CD4-positive, alpha-beta T cell treated with Interleukin-15 for 1 hour (primary cell): ENCODE measurements at places on chromosomes 11 and 22.

- DNase-seq, result no peak
These were observed 318.7 kb downstream of the BUD13 start for GRCh38 chr11:116454020-116454645.

- DNase-seq, result peak; percentile 100
These were observed at the start of the genes ATM and NPAT for GRCh38 chr11:108222574-108223347. ATM (plus strand) TSS chr11:108223067; CDS start chr11:108227625, 4,558 bp downstream. NPAT (minus strand) TSS chr11:108222638; CDS start chr11:108222536, 102 bp downstream.

GRCh38 chr22:26828311-26828710 lies 170.9 kb downstream of the MIAT start:
- DNase-seq, result no peak

- no peak for DNase-seq
These were observed 144.6 kb upstream of the RASSF10 start for GRCh38 chr11:12864316-12865156.

GRCh38 chr11:93484716-93485115 lies 58.5 kb downstream of the SMCO4 start:
- no peak for DNase-seq

DNA sequence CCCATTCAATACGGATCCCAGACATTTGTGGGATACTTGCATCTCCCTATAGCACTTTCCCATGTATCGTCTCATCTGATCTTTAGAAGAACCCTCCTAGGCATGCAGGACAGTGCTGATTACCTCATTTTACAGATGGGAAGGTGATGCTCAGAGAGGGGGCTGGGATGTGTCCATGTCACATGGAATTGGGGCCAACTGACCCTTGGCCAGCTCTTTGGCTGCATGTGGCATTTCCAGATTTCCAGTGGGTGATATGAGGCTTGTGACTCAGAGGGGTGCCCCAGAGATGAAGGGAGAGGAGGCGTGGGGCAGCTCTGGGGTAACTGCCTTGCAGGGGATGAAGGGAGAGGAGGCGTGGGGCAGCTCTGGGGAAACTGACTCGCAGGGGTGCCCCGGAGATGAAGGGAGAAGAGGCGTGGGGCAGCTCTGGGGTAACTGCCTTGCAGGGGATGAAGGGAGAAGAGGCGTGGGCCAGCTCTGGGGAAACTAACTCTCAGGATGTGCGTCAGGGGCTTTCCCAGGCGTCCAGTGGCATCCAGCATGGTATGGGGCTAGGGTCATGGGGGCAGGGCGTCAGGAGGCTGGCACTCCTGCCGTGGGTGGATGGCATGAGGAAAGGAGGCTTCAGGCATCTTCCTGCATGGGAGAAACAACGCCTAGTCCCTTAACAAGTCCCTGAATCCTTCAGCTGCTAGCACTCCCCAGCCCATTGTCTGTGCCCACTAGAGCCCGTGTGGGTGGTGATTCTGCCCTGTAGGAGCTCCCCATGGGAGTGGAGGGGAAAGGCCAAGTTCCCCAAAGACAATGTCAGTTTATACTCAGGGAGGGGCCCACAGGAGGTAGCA lies 11.9 kb upstream of the CERK start:
- no peak for DNase-seq

DNA sequence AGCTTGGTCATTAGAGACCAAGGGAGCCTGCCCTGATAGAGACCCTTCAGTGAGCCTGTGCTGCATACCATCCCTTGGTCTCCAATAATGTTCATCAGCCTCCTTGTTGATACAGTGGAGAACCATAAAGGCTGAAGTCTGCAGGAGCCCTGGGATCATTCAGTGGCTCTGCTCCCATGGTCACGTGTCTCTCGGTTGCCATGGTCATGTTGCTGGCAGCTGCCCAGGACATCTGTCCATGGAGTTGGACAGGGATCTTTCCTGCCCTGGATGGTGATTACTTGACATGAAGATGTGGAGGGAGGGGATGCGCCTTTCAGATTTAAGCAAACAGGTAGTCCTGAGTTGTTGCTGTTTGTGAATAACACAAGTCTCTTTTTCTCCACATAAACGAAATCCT lies 38.2 kb downstream of the CYB5R2 start:
- DNase-seq, result no peak

GRCh38 chr11:70595016-70595415 lies 196.7 kb downstream of the CTTN start:
- no peak for DNase-seq

GRCh38 chr11:35943309-35943708 lies 553 bp upstream of the LDLRAD3 start:
- no peak for DNase-seq

DNA sequence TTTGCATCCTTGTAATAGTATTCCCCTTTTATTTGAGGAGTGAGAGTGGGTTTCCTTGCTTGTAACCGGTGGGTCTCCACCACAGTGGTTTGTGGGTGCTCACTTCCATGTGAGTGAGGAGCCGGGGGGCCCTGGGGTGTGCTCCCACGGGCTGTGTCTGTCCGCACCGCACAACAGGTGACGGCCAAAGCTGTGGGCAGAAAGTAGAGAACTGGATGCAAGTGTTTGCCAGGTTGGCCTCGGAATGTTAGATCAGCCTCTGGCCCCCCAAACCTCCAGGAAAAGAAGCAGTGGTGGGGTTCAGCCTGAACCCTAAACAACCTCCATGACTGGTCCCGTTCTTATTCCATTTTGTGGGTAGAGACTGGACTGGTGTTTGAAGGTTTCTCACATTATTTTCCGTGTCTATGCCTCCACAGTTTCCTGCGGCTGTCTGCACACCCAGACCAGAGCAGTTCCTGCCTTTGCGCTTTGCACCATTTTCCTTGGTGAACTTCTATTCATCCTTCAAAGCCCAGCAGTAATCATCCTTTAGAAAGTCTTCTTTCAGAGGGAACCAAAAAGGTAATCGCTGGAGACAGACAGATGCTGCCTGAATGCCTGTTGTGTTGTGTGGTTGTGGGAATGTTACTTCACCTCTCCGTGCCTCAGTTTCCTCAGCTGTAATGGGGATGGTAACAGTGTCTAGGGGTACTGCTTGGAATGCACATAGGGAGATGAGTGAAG lies 77.2 kb downstream of the MYEOV start:
- peak; percentile 14 for DNase-seq

GRCh38 chr22:44550711-44551491 lies 52.9 kb upstream of the RTL6 start:
- DNase-seq, result peak; percentile 47

GRCh38 chr11:27234043-27234668 lies 128.9 kb downstream of the CCDC34 start:
- DNase-seq, result no peak

- DNase-seq, result no peak
These were observed 28.0 kb downstream of the ARHGAP1 start for GRCh38 chr11:46672381-46672839.

DNA sequence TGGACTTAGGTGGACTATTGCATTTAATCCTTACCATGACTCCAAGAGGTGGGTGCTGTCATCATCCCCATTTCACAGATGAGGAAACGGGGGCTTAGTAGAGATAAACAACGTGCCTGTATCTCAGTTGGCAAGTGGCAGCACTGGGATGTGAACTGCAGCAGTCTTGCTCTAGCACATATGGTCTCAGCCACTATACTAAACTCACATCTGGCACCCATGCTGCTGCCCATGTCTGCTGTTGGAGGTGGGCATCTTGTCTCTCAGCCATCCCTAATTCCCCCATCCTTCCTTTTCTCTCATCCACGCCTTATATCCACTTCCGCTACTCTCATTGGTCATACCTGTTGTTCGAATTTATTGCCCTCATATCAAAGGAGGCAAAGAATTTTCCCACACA lies 3.8 kb downstream of the PRG3 start:
- no peak for DNase-seq

GRCh38 chr11:19474211-19474610 lies 233.5 kb upstream of the E2F8 start:
- no peak for DNase-seq

GRCh38 chr11:81888391-81888790 lies 845.3 kb downstream of the FAM181B start:
- DNase-seq, result no peak

GRCh38 chr22:23720855-23721254 lies 30.0 kb downstream of the RGL4 start:
- no peak for DNase-seq

DNA sequence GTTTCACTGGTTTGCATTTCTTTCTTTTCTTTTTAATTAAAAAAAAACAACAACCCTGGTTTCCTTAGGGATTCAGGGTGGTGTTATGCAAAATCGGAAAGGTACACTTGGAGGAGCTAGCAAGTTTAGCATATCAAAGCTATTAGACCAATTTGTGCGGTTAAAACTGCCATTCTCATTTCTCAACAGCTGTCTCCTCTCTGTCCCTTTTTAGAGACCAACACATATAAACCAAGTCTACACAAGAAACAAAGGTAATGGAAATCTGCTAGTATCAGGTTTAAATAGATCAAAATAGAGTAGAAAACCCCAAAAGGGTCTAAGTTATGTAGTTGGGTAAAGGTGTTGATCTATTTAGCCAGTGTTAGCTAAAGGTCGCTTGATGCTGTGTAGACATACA lies 1.7 kb upstream of the SESN3 start:
- DNase-seq, result no peak

- no peak for DNase-seq
These were observed 37.1 kb downstream of the DENND5A start for GRCh38 chr11:9228091-9228490.

- peak; percentile 53 for DNase-seq
These were observed 37.6 kb downstream of the TRMU start for GRCh38 chr22:46373159-46373558.

DNA sequence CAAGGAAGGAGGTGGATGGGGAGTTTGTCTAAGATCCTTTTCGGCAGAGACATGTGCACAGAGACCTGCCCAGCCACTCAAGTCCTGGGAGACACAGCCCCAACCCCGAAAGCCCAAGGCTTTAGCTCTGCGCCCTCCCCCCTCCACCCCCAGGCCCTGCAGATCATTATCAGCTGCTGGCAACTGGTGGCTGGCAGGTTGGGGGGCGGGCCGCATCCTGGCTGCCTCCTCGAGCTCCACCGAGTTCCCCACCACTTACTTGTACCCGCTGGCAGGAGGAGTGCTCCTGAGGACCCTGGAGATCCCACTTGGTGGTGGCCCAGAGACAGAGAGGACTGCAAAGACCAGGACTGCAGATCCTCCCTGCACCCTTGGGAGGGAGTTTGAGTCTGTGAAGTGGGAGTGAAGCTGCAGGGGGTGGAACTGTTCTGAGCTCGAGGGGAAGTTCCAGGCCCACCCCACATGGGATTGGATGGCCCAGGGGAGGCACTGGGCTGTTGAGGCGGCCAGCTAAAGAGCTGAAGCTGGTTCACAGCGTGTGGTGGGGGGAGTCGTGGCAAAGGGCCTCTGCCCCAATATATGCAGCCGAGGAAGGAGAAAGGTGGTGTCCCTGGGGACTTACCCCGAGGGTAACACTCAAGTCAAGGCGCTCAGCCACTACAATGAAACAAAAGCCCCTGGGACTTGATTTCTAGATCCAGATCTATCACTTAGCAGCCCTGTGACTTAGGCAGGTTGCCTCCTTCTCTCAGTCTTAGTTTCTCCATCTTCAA lies 19.9 kb upstream of the CCDC86 start:
- no peak for DNase-seq

DNA sequence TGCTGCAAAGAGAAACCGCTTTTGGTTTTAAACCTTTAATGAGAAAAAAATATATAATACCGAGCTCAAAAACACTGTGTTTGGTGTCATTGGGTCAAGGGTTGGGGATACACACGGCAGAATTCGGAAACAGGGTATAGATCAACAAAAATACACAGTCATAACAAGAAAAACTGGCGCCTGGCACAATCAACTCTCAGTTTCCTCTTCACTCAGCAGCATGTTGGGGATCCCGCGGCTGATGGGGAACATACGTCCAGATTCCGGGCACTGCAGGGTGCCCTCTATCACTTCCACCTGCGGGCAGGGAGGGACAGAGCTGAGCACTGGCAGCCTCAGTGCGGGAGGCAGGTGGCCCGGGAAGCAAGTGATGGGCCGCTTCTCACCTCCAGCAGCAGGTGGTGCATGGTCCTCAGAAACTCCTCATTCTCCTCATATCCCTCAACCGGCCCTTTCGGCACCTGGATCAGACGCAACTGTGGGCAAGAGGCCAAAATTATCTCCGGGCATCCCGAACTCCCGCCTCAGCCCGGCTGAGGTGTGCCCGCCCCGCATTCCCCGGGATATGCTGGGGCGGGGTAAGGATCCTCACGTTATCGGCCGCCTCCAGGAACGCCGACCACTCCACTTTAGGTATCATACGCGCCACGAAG lies 561 bp downstream of the TRMT112 start:
- DNase-seq, result peak; percentile 53

DNA sequence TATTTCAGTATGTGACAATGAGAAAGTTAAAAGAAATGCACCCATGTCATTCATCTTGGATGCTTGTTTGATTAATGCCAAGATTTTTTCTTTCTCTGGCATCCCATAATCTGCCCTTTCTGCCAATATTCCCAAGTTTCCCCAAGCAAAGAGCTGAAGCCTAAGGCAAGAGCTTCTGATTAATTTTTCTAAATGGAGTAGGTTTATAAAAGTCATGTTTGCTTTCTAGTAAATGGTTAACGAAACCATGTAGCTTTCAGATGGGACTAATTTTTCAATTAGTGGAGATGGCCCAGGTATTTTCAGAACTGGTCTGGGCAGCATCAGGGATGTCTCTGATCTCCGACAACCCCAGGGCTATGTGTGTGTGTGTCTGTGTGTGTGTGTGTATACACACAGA lies 55.3 kb downstream of the LRRC4C start:
- no peak for DNase-seq

DNA sequence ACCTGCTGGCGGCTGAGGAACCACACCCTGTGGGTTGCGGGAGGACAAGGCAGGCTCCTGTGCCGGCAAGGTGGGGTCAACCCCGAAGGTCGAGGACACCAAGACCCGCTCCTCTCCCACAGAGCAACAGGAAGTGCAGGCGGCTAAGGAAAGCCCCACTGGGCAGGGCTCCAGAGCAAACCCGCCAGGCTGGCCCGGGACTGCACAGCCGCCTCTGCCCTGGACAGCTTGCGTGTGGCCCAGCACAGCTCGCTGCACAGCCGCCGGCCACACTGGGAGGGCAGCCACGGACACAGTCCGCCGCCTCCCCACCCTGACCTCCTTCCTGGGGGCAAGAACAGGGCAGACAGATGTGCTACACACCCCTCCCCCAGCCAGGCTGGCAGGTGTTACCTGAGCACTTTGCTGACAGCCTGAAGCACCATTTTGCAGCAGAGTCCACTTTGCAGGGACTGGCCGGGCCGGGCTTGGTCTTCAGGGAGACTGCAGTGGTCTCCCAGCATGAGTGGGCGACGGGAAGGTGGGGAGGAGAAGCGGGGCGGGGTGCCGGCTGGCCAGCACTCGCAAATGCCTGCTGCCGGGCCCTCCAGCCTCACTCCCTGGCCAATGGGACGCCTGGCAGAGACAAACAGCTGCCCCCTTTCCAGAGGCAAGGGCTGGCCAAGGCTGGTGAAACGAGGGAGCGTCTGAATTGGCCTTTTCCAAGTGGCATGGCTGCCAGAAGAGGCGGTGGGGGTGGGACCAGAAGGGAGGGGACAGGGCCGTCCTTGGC lies at the start of gene MOB2:
TSS of gene MOB2 (minus strand) at position 726 of the 772 bp plus-strand sequence. CDS start at position 503, 223 bp downstream.
- no peak for DNase-seq

- DNase-seq, result no peak
These were observed 66.0 kb downstream of the MYEOV start for GRCh38 chr11:69359735-69360480.
